Cardiac ventricle fibroblast (primary cell): ENCODE measurements at places on chromosomes 16 and 17. TPM values are rescaled to one million over a fixed set of nuclear protein-coding genes. Genes with fewer than 3 reads are reported as not detected.

The CCDC144A gene
- total RNA-seq: 0.68 and 1.3 TPM in 2 replicates

The KRTAP16-1 gene
- total RNA-seq: not detected in 2 replicates

The NT5C gene
- 43.7 and 60.3 TPM in 2 replicates for total RNA-seq

The RBBP6 gene
- 26.0 and 44.0 TPM in 2 replicates for total RNA-seq

The OR1A1 gene
- total RNA-seq: not detected in 2 replicates

The CCDC40 gene
- total RNA-seq: 0.78 and 5.7 TPM in 2 replicates
